Stimulated activated CD4-positive, alpha-beta T cell treated with anti-CD3 and anti-CD28 coated beads, Interleukin-15, amount 100 ng/mL, for 24 hours (primary cell): ENCODE measurements at places on chromosomes 7 and 10.

DNA sequence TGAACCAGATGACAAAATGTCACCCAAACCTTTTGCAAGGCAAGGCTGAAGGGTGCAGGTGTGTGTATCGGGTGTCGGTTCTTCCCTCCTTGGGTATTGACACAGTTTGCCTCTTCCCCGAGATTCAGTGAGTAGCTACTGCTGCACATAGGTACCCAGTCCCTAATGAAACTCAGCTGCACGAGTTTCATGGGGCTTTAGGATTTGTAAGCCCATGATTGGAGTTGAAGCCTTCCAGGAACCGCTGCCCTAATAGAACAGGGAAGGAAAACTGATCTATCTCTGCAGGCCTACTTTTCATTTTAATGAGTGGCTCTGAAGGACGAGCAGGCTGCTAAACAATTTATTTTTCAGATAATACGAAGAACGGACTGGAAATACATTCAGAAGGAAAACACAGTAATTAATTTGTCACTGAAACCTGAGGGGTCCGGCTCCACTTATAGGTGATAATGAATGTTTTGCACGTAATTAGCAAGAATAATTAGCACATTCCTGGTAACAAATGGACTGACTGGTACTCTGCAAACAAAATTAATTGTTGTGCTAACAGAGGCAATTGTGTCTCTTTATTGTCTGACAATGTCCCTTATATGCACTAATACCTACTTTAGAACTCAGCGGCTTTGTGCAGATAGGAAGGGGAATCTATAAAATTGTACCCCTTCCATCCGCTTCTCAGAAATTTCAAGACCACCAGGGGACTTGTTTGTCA, 49.6 kb upstream of the FZD8 start:
- DNase-seq = no peak

GRCh38 chr7:143239813-143240212, 18.0 kb downstream of the TAS2R40 start:
- DNase-seq = no peak

GRCh38 chr10:34137201-34137600, 677.9 kb downstream of the PARD3 start:
- DNase-seq = no peak

DNA sequence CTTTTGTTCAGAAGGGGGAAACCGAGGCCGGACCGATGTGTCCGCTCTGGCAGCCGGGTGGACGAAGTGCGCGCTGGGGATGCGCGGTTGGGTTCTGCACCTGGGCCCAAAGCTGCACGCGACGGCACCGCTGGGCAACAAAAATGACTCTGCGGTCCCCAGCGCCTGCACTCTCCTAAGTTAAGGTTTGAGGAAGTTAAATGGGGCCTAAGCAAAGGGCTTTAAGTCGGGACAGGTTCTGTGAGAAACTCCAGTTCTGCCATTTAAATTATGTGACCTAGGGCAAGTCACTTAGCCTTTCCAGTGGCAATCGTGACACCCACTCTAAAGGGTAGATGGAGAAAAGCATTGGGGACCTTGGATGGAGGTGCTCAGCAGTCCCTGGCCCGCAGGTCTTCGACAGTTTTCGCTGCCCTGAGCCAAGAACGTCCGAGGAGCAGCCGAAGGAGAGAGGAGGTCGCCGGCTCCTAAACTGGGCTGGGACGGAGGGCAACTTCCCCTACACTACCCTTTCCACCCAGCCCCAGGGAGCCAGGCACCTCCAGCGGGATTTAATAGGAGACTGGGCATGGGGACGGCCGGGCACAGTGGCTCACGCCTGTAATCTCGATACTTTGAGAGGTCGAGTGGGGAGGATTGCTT, 534 bp upstream of the ACBD5 start:
- peak; percentile 33 for DNase-seq
